ENCODE measurements at places on chromosomes 1 and 21.

DNA sequence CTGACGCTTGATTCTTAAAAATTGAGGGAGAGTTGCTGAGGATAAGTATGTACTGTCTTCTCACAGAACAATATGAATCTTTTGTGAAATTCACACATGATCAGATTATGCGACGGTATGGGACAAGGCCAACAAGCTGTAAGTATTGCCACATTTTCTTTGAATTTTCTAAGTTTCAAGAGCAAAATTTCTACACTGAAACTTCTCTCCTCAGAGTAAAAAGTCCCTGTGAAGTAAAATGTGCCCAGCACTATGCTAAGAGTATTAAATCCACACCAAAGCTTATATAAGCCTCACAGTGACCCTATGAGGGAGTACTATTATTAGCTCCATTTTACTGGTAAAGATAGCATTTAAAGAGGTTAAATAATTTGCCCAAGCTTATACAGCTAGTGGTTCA, 12.2 kb downstream of the AKIRIN1 start:
- no peak for DNase-seq

DNA sequence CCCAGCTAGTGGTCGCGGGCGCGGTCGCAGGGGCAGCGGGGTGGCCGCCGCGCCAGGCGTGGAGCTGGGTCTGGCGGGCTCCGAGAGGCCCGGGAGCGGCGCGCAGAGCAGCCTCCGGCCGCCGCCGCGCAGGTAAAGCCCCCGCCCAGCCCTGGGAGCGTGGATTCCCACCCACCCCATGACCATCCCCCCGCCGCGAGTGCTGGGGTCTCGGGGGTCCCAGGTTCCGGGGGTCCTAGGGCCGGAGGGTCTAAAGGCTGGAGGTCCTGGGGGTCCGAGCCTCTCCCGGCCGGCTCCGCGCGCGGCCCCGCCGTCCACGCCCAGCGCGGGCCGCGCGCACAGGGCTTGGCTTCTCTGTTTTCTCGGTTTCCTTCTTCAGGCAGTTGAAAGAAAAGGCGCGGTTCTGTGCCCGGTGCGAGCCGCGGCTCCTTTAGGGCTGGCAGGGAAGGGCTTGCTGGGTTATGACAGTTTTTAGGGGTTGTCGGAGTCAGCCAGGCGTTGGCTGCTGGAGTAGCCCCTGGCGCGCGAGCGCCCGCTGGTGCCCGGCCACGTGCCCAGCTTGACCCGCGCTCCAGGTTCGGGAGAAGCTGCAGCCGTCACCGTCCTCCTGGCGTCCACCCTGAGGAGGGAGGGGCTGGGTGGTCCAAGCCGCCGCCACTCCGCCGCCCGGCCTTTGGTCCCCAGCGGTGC, 359 bp downstream of the LRRC3 start:
- no peak for DNase-seq

GRCh38 chr1:149845416-149845815, 54.0 kb upstream of the BOLA1 start:
- DNase-seq = no peak

DNA sequence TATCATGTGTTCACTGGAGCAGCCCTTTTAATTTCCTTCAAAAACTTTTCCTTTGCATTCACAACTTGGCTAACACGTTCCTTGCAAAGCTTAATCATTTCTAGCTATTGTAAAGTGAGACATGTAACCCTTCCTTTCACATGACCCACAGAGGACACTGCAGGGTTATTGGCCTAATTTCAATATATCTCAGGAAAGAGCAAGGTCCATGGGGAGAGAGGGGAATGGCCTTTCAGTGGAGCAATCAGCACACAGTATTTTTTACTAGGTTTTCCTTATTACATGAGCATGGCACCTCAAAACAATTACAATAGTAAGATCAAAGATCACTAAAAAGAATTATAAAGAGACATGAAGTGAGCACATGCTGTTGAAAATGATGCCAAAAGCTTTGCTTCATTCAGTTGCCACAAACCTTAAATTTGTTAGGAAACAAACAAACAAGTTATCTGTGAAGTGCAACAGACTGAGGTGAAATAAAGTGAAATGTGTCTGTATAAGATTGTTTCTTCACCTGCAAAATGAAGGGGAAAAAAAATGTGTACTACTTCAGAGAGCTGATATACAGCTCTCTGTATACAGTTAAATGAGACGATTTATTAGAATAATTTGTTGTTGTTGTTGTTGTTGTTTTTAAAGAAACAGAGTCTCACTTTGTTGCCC, 61.5 kb downstream of the EIF4G3 start:
- no peak for DNase-seq

- no peak for DNase-seq
Observed at GRCh38 chr1:104699433-104699832, 949.7 kb downstream of the AMY1C start.

DNA sequence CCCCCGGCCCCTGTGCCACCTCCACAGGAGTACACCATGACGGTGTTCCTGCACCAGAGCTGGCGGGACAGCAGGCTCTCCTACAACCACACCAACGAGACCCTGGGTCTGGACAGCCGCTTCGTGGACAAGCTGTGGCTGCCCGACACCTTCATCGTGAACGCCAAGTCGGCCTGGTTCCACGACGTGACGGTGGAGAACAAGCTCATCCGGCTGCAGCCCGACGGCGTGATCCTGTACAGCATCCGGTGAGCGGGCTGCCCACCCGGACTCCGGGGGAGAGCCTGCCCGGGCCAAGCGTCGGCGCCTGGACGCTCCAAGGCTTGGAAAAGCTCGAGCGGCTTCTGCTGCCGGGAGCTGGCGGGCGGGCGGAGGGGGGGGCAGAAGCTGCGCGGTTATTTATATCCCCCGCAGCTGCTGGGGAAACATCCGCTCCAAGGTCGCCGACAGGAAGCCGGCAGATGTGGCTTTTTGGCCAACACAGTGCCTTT, 6.4 kb downstream of the GABRD start:
- no peak for DNase-seq

DNA sequence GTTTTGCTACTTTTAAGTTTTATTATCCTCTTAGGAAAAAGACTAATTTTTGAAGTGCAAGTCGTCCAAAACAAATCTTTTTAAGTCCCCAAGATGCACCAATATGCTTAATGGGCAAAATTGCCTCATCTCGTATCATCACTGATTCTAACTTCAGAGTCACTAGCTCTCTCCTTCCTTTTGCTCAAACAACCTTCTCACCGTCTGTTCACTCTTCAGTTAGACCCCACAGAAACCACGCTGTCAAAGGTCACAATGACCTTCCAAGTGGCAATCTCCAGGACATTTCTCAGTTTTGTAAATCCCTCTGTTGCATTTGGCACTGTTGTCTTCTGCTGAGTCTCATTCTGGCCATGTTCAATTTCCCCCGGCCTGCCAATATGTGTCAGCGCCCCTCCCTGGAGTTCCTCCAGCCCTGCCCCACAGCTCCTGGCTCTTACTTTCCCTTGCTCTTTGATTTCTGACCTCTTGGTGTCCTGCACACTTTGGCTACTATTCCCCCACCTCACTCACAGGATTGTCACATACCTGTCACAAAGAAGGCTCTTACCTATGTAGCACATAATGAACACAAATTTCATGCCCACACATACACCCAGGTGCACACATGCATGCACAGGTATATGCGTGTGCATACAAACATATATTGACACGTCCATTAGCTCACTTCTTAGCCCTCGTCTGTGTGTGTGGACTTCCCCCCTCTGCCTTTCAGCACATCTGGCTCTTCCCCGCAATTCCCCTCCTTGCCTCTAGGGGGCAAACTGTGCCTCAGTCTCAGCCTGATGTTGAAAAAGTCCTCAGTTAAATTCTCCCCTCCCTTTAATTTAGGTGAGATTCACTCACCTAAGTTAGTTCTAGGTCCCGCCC, 354.0 kb upstream of the DUSP10 start:
- no peak for DNase-seq

- DNase-seq = no peak
Observed at GRCh38 chr1:36937371-36937770, 96.9 kb downstream of the GRIK3 start.

GRCh38 chr1:84539972-84540371, 33.6 kb upstream of the GNG5 start:
- DNase-seq = no peak

DNA sequence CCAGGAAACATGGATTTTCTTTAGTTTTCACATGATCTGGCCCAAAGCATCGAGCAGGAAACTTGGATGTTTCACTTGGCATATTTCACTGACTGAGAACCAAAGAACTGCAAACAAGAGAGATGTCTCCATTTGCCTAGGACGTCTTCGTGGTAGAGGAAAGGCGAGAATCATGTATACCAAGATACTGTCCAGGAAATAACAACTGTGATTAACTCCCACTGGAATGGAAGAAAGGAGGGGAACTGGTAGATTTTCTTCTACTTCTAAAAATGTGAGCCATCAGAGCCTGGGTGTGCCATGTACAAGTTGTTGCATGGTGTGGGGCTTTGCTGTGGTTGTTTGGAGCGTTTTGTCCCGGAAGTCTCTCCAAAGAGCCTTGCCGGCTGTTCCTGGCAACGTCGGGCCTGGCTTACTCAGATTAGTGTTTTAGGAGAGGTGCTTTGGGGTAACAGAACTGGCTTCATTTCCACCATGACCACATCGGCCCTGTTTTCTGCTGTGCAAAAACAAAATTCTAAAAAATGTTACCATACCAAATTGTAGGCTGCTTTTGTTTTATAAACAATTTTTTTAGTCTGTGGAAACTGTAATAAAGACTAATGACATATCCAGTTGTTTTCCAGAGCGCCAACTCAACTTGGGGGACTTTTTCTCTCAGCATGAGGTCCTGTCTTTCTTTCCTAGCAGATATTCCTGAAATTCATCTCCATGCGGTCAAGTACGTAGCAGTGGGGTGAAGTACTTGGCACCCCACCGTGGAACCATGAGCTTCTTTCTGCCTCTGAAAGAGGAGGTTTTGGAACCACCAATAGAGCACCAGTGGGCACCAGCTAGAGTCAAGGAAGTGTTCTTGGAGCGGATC, 118.3 kb downstream of the TM2D1 start:
- DNase-seq = no peak

DNA sequence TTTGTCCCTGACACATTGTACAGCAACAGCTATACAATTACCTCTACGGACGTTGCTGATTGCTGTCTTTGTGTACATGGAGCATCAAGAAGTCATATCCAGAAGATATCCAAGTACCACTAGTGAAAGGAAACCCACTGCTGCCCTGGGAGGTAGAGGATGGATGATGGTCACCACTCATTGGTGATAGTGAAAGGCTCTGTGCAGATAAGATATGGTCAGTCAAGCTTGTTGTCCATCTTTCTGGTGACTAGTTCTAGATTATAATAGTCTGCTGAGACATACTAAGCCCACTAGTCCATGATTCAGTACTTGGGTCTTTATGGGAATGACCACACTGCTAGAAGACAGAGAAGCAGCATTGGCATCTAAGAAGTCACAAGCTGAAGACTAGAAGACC, 30.3 kb downstream of the NIBAN1 start:
- no peak for DNase-seq

DNA sequence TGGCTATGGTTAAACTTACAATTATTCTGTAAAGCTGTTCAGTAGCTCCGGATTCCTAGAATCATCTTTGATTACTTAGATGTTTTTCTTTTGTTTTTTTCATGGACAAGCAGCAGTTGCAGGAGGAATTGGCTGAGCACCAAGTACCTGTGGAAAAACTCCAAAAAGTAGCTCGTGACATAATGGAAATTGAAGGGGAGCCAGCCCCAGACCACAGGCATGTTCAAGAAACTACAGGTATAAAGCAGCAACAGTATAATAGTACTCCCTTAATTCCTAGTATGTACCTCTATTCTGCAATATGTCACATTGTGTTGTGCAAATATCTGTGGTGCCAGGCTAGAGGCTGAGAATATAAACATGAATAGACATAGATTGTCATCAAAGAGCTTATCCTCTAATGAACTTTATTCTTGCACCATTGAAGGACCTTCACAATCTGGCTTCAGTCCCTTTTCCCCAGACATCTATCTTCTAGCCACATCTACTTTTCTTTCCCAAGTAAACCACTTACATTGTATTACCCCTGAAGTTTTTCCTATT, 132.3 kb upstream of the BMP8A start:
- DNase-seq = no peak

- DNase-seq = no peak
Observed at GRCh38 chr1:26177182-26177684, at the start of gene CNKSR1. TSS of gene CNKSR1 (plus strand) at chr1:26177491. CDS start at chr1:26177548, 57 bp downstream.

GRCh38 chr1:183901748-183902330, 96.9 kb downstream of the RGL1 start:
- DNase-seq = no peak

GRCh38 chr1:77371396-77371795, 89.6 kb downstream of the AK5 start:
- no peak for DNase-seq

- no peak for DNase-seq
Observed at GRCh38 chr21:39016740-39017315, 166.4 kb downstream of the PSMG1 start.

Data from AG04450 (cell line).